ENCODE measurements at places on chromosomes 3 and 15.

- no peak for DNase-seq
Measured at GRCh38 chr3:128040660-128041059, 11.6 kb upstream of the SEC61A1 start.

DNA sequence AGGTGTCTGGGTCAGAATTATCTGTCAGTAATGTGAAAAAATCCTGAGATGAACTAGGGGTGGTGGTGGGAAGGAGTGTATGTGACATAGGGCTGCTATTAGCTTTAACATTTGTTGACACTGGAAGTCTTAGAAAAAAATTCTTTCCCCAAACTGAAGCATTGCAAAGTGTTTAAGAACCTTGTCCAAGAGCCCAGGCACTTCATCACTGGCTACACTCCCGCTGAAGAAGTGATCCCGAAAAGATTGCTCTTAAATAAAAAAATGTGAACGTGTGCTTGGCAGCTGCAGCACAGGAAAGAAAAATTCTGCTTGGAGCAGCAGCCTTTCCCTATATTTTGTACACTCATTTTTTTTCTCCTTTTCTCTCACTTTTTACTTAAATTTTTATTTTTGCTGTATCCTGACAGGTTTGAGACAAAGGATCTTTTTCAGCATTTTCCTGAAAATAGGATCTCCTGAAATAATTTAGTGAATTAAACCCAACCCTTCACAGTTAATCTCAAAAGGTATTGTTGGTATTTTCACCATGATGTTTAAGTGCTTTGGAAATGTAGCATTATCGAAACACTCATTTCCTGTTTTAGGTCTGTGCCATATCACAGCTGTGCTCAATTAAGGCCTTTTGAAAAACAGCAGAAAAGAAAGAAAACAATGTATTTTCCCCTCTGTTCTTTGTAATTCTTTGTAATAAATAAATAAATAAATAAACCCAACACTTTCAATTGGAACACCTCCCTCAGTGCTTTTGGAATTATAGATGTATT lies 477.6 kb downstream of the ZNF385D start:
- DNase-seq: no peak

DNA sequence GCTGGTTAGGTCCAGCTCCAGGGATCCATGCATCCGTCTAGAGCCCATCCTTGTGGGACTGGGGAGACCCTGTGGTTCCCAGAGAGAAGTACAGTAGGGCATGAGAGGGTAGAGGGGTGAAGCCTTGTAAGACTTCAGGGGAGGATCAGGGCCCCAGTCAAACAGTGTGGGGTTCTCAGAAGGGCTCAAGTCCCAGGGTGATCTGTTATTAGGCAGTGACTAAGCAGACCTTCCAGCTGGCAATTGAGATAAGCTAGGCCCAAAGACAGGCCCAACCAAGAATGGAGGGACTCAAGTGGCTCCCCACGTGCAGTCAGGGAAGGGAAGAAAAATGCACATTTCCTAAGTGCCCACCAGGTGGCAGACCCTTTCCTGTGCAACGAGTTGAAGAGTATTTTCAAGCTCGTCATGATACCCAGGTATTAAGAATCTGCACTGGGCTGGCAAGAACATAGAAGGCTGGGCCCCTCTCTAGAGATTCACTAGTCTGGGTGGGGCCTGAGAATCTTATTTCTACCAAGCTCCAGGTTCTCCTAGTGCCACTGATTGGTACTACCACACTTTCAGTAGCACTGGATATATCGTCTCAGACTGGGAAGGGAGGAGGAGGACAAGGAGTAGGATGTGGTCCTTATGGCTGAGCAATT lies 240.8 kb downstream of the NR1D2 start:
- peak; percentile 19 for DNase-seq

GRCh38 chr15:66760097-66760967 lies 58.3 kb downstream of the SMAD6 start:
- DNase-seq: no peak

DNA sequence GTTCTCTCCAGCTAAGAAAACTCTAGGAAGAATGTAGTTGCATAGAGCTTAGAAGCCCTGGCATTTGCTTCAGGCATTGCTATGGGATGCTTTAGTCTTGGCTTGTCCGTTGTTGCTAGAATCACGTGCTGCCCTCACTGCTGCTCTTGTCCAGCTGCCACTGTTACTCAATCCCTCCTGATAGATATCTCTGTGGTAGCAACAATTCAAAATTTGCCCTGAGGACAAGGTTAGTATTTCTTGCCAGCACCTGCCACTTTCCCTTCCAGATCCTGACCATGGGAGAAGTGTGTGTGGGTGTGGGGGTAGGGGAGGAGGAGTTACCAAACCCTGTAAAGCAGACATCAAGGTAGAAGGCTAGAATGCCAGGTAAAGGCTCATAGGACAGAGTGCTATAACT lies 113.8 kb downstream of the PPM1L start:
- DNase-seq: no peak

DNA sequence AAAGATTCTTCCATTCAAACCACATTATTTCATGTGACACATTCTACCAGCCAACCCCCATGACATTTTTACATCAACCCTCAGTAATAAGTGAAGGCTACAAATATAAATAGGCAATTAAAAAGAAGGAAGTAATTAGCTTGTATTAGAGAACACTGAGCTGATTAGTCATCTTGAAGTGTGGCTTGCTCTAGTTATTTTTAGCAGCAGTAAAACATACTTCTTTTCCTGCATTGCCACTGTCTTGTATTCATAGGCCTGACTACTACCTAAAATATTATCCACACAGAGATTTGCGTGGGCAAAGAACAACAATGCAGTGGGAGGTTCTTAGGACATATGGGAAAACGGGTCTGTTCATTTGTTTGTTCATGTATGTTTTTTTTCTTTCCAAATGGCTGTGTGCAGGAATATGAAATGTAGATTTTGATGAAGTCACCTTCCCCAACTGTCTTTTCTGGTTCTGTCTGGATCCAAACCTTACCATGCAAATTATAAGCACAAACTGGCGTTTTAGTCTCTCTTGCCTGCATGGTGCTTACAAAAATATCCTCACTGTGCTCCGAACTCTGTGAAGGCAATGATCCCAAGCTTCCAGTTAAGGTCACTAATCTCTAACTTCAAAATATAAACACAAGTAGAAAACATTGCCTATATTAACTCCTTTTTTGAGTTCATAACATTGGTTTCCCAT lies 31.5 kb upstream of the TM4SF4 start:
- no peak for DNase-seq

- DNase-seq: no peak
Measured at GRCh38 chr15:78795043-78795442, 16.2 kb downstream of the ADAMTS7 start.

- peak; percentile 53 for DNase-seq
Measured at GRCh38 chr3:197750396-197750831, 731 bp downstream of the FYTTD1 start.

- DNase-seq: no peak
Measured at GRCh38 chr15:40843885-40844695, at the start of gene SPINT1. SPINT1 (plus strand) TSS chr15:40844048; CDS start chr15:40844555, 507 bp downstream.

DNA sequence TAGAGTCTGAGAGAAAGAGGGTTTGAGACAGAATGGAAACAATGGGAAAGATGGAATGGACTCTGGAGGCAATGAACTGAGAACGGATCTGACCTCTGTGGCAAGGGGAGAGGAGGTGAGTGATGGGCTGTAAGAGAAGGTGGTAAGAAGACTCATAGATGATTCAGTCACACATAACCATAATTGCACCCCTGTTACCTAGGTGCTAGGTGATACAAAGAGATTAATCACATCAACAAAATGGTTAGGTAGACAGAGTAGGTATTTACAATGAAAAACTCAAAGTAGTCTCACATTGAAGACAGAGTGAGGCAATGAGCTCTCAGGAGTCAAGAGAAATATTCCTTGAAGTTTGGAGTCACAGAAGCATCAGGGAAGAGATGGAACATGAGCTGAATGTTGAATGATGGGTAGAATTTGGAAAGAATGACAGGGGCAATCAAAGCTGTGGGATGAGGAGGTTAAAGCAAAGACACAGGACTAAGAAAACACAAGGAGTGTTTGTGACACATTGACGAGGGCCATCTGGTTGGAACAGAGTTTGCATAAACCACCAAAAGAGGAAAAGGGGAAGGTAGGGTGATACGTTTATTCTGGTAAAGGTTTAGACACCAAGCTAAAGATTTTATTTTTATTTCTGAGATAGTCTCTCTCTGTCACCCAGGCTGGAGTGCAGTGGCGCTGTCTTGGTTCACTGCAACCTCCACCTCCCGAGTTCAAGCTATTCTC lies 32.7 kb downstream of the MME start:
- DNase-seq: no peak

DNA sequence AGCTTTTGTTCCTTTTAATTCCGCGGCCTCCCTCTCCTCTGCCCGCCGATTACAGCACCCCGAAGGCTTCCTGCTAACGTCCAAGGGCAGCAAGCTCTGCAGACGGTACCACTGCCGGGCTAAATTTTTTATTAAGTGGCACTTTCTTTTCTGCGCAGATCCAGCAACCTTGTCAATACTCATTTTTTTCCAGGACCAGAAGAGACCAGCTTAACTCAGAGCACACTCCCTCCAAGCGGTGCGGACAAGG lies 542 bp upstream of the MEIS2 start:
- DNase-seq: no peak

DNA sequence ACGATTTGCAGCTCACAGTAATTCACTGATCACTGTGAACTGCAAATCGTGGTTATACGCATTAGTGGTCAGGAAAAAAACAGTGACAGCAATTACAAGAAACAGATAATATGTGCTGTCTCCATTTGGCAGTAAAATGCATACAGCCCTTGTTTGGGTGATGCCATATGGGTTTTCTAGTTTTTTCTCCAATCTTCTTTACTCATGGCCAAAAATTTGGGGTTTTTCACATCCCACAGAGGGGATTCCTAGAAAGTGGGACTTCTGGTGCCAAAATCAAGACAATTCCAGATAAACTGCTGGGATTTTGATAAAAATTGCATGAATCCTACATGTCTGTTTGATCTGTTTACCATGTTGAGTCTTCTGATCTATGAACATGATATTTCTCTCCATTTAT lies 15.6 kb downstream of the NDN start:
- DNase-seq: no peak

- DNase-seq: no peak
Measured at GRCh38 chr15:90063770-90064247, 38.5 kb downstream of the IDH2 start.

DNA sequence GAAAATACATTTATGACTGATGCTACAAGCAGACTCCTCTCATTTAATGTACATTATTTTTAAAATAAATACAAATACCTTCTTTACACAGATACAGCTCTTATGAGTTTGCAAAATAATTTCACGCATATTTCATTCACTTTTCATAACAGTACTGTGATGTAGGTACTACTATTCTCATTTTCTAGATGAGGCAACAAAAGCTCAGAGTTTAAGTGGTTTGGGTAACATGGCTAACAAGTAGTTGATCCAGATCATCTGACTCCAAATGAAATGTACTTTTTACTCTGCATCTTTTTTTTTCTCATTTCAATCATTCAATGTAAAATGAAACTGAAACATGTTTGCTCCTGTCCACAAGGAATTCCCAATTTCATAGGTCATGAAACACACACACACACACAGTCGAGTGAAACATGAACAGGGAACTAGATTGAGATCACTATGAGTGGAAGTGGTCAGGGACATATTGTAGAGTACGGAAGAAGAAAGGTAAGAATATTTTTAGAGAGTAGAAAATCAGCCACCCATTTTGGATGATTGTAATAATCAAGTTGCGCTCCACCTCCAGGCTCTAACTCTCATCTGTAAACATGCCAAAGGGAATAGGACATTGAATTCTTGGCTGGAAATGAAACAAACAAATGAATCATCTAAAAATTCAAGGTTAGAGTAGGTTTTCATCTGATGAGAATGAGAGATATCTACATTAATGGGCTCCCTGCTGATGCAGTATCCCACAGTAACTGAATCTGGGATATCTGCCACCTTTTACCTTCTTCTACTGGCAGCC lies 92.4 kb downstream of the CLDN1 start:
- peak; percentile 27 for DNase-seq

- no peak for DNase-seq
Measured at GRCh38 chr3:24923570-24923969, 428.9 kb upstream of the THRB start.

GRCh38 chr3:42123012-42123581 lies 31.9 kb downstream of the TRAK1 start:
- no peak for DNase-seq

- no peak for DNase-seq
Measured at GRCh38 chr3:162538906-162539305, 1042.3 kb downstream of the OTOL1 start.

DNA sequence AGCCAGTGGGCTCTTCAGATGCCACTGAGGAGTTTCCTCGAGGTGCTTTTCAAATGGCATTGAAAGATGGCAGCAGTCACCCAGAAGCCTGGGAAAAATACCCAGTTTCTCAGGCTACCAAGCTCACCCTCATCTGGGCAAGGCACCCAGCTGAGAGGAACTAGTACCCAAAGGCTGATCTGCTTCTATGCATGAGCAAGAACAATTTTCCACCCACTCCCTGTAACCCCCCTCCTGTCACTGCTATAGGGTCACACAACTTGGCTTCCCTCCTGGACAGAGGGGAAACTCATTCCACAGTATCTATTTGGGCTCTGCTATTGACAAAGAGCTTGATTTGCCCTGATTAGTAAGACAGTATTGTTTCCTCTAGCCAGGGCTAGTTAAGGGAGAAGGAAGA lies 31.9 kb downstream of the THRB start:
- DNase-seq: no peak

DNA sequence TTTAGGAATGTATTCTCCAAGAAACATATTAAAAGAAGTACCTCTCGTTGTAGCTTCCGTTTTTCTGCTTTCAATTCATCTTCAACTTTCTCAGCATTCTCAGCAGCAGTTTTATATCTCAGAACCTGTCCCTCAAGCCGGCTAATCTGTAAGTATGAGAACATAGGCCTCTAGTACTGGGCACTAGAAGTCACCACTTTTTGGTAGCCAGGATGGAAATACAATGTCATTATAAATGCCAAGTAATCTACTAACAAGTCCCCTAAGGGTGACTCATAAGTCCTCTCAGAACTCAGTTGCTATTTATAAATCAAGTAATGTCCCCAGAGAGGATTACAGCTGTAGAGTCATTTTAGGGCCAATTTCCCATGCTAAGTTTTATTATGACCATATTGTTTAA lies 61.1 kb downstream of the MLH1 start:
- DNase-seq: peak; percentile 10

- DNase-seq: no peak
Measured at GRCh38 chr3:88058306-88058580, 562 bp downstream of the CGGBP1 start.

GRCh38 chr3:33722626-33723370 lies 4.7 kb upstream of the CLASP2 start:
- no peak for DNase-seq

- no peak for DNase-seq
Measured at GRCh38 chr15:70518201-70519003, 245.0 kb downstream of the UACA start.

- DNase-seq: no peak
Measured at GRCh38 chr3:111476701-111477100, 65.3 kb upstream of the CD96 start.
